A549 treated with DMSO at 1 μM for 4 hours (cell line): ENCODE measurements at places on chromosomes 2 and 18. TPM values are rescaled to one million over a fixed set of nuclear protein-coding genes. Genes with fewer than 3 reads are reported as not detected.

The STPG4 gene
- total RNA-seq = not detected in 5 replicates

The SATB2 gene
- total RNA-seq = 3.3 to 3.9 TPM (median 3.6 TPM) in 5 replicates

The TMEM182 gene
- 4.8 to 6.3 TPM (median 5.3 TPM) in 5 replicates for total RNA-seq

The TFPI gene
- 41.4 to 72.0 TPM (median 62.0 TPM) in 5 replicates for total RNA-seq

The ALKAL2 gene
- not detected in 5 replicates for total RNA-seq

The MRPL44 gene
- total RNA-seq = 47.0 to 51.9 TPM (median 49.4 TPM) in 5 replicates

The CRACDL gene
- total RNA-seq = 0.36 to 0.93 TPM (median 0.57 TPM) in 5 replicates

The KYNU gene
- 304 to 362 TPM (median 328 TPM) in 5 replicates for total RNA-seq

The EGR4 gene
- 0.11 to 0.32 TPM (median 0.25 TPM) in 5 replicates for total RNA-seq

The DSC1 gene
- not detected in 5 replicates for total RNA-seq

The OTOF gene
- total RNA-seq = 0.03 to 0.11 TPM (median 0.09 TPM) in 5 replicates

The NEU4 gene
- total RNA-seq = 0.18 to 0.50 TPM (median 0.26 TPM) in 4 of 5 replicates, not detected in the other

The LBX2 gene
- 3.5 to 4.6 TPM (median 4.1 TPM) in 5 replicates for total RNA-seq
